ENCODE measurements at places on chromosomes 1 and 21.
A peak's percentile ranks its signal among the peaks of the same experiment; 100 is the strongest.

DNA sequence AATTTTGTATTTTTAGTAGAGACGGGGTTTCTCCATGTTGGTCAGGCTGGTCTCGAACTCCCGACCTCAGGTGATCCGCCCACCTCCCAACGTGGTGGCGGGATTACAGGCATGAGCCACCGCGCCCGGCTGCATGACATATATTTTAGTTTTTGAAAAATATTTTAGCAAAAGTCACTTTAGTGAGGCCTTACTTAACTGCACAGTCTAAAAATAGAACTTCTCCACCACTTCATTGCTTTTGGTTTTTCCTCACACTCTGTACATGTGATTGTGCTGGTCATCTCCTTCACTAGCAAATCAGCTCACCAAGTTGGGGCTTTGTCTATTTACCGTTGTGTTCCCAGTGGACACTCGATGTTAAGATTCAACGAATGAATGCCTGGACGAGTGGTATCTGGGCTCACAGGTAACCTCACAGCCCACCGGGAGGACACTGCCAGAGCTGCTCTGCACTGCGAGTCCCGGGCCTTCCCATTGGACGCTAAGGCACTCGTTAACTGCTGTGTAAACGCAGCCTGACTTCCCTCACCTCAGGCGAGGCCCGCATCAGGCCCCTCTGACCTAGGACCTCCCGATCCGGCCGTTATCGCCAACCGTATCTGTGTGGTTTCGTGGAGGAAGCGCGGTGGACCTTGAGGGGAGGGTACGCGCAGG, 14.0 kb upstream of the ZNF692 start:
- DNase-seq: peak; percentile 68

DNA sequence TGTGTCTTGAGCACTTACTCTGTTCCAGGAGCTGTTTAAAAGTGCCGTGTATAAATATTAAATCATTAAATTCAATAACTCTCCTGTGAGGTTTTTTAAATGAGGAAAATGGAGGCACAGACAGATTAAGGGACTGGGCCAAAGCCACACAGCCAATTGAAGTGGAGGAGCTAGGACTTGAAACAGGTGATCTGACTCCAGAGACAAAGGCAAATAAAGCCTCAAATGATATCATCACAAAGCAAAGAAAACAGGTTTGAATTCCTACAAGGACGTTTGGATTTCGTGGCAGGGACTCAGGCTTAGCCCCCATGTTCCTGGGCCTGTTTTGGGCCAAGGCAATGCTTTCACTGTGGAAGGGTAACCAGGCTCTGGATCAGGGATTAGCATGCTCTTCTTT, 45.2 kb upstream of the DMBX1 start:
- no peak for DNase-seq

DNA sequence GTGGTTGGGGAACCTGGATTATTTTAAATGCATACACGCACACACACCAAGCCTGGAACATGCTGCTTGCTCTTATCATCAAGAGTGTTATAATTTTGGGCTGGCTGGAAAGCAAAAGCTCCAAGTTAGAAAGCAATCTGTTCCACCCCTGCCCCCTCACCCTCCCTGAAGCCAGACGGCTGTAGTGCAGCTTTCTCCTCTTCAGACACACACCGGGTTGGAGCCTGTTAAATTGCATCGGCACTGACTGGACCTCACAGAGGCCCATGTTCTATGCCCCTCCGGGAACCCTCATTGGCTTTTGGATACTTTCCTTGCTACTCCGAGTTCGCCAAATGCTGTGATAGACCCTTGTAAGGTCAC, 90.6 kb upstream of the KCNJ15 start:
- DNase-seq: no peak

- no peak for DNase-seq
Observed at GRCh38 chr1:230681599-230681998, 32.3 kb downstream of the AGT start.

- no peak for DNase-seq
Observed at GRCh38 chr1:7299329-7299799, 471.7 kb upstream of the VAMP3 start.

DNA sequence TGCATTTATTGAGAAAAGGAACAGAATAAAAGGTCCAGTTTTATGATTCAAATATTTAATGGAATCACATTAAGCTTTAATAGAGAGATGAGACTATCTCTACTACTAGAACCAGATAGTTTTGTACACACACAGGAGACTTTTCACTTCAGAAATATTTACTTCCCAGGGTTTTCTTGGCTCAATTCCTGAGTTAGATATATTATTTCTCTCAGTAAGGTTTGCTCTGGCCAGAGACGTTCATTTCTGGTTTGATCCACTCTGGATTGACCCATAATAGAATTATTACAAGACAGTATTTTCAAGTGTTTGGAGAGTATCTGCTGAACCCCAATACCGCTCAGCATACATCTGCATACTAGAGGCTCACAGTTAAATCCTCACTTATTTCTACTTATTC, 1.3 kb upstream of the RCOR3 start:
- DNase-seq: no peak

DNA sequence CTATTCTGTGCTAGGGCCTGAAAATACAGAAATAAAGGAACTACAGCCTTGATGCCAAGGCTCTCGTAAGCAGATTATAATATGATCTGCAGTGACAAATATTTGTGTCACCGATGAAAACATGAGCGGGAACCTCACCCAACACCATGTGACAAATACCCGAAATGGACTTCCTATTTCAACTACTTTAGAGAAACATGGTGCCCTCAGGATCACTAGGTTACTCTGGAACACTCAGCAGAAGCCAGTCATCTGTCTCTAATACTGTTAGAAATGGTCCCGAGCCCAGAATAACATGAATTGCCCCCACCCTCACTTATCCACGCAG, 463 bp upstream of the VAMP3 start:
- DNase-seq: no peak

- DNase-seq: no peak
Observed at GRCh38 chr1:8815582-8816151, 1.8 kb downstream of the RERE start.

Data from iPS DF 6.9 (cell line).